ENCODE measurements at places on chromosomes 2 and 18.

GRCh38 chr18:415617-416612 lies 84.6 kb downstream of the COLEC12 start:
- DNase-seq: no peak

- no peak for DNase-seq
Observed at GRCh38 chr2:47050021-47050760, 104.9 kb downstream of the STPG4 start.

DNA sequence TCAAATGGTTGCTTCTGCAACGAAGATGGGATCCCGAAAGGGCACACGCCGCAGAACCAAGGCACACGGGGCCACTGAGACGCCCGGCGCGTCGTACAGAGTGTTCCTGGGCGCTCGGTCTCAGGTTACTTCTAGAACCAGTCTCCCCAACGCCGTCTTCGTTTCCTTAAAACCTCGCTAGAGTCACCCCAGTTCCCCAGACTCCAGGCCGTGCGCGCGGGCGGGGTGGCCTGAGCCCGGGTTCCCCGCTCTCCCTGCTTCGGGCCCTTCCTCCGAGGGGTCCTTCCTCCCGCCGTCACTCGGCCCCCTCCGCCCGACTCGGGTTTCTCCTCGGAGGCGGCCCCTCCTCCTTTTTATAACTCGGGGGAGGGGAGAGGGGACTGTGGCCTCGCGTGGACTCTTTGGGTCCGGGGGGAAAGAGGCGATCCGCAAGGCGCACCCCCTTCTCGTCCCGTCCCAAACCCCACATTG lies 774 bp upstream of the FZD7 start:
- peak; percentile 33 for DNase-seq

DNA sequence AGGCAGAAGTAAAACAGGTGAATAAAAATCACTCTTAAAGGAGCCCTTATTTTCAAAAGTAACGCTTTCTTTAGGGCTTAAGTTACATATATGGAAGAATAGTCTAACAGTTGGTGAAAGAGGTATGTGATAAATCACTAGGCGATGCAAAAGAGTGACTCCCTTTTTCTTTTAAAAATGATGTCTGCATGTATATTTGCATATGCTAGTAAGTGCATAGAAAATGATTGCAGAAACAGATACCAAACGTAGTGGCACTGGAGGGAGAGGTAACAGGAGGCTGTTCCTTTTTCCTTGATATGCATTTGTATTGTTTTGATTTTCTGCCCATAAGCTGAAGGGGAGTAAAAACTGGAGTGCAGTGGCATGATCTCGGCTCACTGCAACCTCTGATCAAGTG lies 158.3 kb downstream of the PRPF40A start:
- no peak for DNase-seq

GRCh38 chr18:76821875-76822505 lies 367 bp upstream of the ZNF236 start:
- peak; percentile 18 for DNase-seq

GRCh38 chr2:10792660-10793400 lies 19.8 kb downstream of the PDIA6 start:
- DNase-seq: no peak

DNA sequence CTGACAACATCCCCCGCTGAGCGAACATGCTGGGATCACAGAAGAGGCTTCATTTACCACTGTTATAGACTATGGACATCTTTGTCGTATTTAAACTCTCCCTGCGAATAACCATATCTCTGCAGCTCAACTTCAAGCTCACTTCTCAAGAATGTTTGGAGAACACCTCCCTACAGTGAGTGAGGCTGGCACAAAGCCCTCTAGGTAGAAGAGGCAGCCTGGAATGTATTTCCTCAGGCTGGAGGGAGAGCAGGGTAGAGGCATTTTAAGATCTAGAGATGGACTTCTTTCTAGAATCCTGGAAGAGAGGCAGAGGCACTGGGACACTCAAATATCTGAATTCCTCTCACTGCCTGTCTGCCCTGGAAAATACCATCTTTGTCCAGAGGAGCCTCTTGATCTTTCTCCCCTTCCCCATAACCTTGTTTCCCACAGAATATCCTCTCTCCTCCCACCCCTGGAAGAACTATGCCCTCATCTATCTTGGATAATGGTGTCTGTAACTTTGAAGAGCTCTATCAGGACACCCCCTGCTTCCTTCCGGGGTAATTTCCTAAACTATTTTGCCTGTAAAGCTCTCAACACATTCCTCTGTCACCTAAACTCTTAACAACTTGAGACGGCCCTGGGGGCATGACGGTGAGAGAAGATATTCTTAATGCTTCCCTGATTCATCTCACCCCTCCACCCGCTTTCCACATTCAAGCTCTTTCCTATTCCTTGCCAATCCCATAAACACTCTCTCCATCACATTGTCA lies 2.4 kb upstream of the ANTXR1 start:
- no peak for DNase-seq

GRCh38 chr2:38584881-38585280 lies 17.8 kb downstream of the HNRNPLL start:
- DNase-seq: no peak

DNA sequence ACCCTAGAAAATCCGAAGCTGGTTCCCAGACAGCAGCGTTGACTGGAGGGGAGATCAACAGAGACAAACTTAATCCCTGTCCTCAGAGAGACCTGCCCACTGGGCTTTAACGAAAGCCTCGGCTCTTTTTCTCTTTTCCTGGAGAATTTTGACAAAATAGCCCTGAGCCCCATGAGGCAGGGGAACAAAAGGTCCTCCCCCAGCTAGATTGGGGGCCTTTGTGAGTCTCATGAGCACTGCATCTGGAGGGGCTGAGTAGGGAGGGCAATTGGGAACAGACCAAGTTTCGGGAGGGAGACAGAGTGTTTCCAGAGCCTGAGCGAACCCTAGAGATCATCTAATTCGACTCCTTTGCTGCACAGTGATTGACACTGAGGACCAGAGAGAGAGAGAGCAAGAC lies 123.9 kb upstream of the HAAO start:
- DNase-seq: no peak

GRCh38 chr2:234048049-234048448 lies 2.5 kb upstream of the SPP2 start:
- no peak for DNase-seq

GRCh38 chr18:9950289-9951016 lies 36.6 kb downstream of the VAPA start:
- DNase-seq: no peak

GRCh38 chr2:237482485-237482884 lies 4.6 kb upstream of the MLPH start:
- no peak for DNase-seq

- no peak for DNase-seq
Observed at GRCh38 chr2:162041485-162041884, 32.5 kb downstream of the DPP4 start.

DNA sequence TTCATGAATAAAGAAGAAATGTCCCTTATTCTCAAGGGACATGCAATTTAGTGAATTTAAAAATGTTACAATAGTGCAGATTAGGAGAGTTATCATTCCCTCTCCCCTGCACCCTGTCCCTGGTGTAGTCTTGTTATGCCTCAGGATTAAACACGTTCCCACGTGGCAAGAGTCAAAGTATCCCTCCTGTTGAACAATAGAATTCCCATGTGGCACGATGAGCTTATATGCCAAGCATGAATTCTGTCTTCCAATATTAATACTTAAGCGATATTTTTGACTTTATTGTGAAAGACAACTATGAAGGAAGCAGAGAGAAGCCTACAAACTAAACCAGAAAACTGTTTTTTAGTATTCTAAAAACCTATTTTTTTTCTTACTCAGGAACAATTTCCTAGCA lies 36.7 kb upstream of the SPAG16 start:
- no peak for DNase-seq

DNA sequence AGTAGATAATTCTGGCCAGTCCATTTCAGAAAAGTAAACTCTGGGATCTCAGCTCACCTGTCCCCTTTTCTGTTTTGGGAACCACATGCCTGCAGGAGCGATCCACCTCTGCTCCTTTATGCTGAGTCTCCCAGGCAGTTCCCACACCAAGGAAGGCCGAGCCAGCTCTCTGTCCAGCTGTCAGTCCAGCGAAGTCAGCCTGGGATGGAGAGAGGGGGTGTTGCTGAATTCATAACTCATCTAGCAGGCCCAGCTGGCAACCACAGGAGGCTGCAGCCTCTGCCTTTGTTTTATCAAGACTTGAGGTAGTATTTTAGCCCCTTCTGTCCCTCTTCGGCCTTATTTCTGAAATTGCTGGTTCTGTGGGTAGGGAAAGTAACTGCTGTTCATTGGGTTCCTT lies 209.9 kb downstream of the ARL4C start:
- no peak for DNase-seq

DNA sequence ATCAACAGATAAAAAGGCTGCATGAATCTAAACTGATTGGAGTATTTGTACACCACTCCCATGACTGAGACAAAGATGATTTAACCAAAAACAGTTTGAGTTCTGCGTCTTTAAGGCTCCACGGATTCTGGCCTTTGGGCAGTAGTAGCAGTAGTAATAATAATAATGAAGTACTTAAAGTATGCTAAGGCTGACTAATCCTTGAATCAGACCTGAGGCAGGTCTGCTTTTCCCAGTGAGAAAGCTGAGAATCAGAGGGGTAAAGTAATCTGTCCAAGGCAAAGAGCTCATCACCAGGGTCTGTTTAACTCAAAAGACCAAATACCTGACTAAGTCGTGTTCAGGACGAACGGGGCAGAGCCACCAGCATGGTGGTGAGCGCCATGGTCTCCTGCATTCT lies 61.4 kb downstream of the ID2 start:
- no peak for DNase-seq

DNA sequence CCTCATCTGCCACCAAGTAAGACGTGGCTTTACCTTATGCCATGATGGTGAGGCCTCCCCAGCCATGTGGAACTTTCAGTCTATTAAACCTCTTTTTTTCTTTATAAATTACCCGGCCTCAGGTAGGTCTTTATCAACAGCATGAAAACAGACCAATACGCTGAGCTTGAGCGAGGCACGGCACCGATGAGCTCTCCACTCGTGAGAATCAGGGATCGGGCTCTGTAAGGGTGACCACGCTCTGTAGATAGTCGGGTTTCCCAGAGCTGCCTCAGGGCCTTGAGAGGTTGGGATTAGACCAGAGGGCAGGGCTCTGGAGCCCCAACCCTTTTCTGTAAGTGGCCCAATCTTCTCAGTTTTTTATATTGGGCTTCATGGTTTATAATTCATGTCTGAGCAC lies 360.3 kb upstream of the MYT1L start:
- DNase-seq: no peak

GRCh38 chr2:174824068-174824467 lies 59.8 kb upstream of the CHRNA1 start:
- DNase-seq: no peak

DNA sequence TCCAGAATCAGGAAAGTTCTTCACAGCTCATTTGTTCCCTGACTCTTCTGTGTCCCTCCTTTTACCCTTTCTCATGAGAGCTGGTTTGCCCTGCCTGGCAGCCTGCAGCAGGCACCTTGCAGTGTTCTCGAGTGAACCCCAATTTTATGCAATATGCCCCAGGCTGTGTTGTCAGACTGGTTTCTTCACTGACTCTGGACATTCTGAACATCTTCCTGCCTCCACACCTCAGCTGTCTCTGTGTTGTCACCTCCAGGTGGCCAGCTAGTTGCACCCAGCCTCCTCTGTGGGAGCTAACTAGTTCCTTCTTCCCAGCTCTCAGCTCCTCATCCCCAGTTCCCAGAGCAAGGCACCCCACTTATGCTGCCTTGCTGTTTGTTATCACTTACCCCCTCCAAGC lies 5.5 kb downstream of the SETBP1 start:
- no peak for DNase-seq

DNA sequence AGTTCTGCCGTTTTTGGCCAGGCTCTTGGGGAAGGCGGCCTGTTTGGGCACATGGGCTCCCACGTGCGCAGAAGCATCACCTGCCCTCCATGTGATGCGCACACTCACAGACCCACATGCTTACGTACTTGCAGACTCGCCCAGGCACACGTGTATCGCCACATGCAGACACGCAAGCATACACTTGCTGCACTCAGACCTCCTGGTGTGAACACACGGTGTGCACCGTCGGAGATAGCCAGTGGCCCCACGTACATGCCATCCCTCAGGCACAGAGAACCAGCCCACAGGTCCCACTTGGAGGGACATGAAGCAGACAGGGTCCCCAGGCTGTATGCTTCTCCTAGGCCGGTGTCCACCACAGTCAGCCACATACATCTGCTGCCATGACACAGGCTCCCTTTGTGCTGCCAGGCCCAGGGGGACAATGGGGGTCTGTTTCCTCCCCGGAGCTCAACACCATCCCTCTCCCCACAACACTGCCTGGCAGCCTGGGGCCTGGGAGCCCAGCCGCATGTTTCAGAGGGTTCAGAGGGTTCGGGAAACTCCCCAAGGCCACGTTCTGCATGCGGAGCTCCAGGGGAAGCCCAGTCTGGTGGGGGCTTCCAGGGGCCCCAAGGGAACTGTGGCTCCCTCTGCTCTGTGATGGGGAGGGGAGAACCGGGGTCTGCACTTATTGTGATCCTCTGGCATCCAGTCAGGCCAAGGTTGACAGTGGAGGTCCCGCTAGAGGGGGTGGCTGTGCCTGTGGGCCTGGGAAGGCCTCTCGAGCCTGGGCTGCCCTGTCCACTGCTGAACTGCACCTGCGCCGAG lies 208.1 kb upstream of the HAAO start:
- DNase-seq: no peak

DNA sequence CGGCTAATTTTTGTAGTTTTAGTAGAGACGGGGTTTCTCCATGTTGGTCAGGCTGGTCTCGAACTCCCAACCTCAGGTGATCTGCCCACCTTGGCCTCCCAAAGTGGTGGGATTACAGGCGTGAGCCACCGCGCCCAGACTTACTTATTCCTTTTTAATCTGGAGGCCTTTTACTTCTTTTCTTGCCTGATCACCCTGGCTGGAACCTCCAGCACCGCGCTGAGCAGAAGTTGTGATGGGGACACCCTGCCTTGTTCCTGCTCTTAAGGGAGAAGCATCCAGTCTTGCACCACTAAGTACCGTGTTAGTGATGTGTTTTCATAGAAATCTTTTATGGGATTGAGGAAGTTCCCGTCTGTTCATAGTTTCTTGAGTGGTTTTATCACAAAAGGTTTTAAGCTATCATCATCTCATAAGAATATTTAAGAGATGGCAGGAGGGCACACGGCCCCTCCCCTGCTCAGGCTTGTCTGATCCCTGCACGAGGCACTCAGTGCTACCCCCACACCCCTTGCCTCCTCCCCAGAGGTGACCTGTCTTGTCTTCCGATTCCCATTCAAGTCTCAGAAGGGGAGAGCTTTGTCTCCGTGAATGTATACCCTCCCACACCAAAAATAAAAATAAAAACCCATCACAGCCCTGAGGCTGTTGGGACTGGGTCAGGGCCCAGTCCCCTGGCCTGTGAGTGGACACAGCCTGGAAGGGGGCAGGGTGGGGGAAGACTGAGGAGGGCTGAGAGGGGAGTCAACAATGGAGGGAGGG lies 65.3 kb upstream of the SMAD7 start:
- DNase-seq: no peak

GRCh38 chr2:147365622-147366021 lies 479.2 kb upstream of the ACVR2A start:
- DNase-seq: no peak

- no peak for DNase-seq
Observed at GRCh38 chr18:76493213-76494161, 1.6 kb downstream of the ZNF516 start.
